ENCODE measurements at places on chromosomes 11 and 22.

- DNase-seq: no peak
Observed at GRCh38 chr11:18010121-18010670, 2.7 kb downstream of the SERGEF start.

GRCh38 chr11:115885535-115886421 is 381.6 kb upstream of the CADM1 start:
- no peak for DNase-seq

- no peak for DNase-seq
Observed at GRCh38 chr11:104602643-104603042, 295.6 kb downstream of the CASP12 start.

DNA sequence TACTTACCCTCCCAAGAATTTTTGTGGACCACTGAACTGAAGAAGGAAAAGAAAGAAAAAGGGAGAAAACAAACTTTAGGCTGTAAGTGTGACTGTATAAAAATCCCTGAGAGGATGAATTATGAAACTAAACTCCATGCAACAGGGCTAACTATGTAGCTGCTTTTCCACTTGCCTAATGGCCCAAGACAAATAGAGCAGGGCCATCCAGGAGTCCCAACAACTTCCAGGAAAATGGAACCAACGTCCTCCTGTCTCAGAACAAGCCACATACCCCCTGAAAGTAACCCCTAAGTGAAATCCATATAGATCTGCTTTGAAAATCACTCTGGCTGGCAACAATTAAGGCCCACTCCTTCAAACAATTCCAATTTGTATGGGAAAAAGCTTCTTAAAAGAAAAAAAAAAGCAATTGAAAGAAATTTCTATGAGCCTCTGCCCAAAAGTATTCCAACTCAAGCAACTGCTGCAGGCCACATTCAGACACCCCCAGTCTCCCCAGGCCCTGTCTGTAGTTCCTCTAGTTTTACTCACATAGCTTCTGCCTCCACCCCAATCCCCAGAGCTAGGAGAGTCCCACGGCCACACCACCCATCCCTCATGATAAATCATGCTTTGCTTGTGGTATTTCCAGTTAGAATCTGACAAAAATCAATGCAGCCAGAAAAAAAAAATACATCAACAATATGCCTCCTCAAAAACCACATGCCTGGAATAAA is 12.7 kb downstream of the RBFOX2 start:
- no peak for DNase-seq

DNA sequence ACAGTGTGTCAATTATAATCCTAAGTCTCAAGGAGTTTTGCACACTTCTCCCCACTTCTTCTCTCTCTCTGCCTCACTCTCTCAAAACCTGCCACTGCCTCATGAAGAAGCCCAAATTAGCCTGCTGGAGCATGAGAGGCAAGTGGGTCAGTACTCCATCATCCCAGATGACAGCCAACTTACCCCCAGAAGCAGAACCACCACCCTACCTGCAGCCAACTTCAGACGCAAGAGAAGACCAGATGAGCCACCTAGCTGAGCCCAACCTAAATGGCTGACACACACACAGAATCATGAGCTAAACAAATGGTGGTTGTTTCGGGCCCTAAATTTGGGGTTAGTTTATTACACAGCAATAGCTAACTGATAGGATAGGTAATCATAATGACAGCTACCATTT is 61.2 kb downstream of the CD82 start:
- DNase-seq: no peak

GRCh38 chr11:121555121-121555520 is 102.4 kb upstream of the SORL1-AS1 start:
- DNase-seq: no peak

DNA sequence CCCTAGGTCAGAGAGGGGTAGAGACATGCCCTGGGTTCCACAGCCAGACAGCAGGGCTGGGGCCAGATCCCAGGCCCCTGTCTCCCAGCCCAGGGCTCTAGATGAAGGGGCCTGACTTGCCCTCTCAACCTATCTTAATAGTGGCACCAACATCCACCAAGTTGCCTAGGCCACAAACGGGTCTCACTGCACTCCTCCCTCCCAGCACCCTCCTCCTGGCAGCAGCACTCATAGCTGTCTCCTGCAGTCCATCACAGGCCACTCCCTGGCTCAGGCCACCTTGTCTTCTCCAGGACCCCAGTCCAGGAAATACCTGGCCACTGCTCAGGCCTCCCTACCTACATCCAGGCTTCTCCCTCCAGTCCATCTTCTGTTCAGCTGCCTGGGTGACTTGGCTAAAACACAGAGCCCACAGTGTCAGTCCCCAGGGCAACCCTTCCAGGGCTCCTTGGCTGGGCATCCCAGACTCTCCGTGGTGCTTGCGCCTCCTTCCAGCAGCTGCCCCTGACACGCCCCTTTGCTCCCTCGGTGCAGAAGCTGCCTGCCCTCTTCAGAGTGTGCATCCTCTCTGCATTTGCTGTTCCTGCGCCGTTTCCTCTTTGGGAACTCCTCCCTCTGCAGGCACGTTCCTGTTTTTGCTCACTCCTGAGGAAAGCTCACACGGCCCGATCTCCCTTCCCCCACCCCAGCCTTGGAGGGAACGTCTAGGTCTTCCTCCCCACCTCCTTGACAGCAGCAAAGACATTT is 40.5 kb downstream of the LRRC32 start:
- DNase-seq: no peak

DNA sequence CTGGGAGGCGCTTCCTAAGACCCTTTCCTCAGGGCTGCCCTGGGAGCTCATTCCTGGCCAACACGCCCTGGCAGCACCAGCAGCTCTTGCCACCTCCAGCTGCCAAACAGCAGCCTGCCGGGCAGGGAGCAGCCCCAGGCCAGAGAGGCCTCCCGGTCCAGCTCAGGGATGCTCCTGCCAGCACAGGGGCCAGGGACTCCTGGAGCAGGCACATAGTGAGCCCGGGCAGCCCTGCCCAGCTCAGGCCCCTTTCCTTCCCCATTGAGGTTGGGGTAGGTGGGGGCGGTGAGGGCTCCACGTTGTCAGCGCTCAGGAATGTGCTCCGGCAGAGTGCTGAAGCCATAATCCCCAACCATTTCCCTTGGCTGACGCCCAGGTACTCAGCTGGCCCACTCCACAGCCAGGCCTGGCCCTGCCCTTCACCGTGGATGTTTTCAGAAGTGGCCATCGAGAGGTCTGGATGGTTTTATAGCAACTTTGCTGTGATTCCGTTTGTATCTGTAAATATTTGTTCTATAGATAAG is 7.6 kb downstream of the SLC39A13 start:
- no peak for DNase-seq

DNA sequence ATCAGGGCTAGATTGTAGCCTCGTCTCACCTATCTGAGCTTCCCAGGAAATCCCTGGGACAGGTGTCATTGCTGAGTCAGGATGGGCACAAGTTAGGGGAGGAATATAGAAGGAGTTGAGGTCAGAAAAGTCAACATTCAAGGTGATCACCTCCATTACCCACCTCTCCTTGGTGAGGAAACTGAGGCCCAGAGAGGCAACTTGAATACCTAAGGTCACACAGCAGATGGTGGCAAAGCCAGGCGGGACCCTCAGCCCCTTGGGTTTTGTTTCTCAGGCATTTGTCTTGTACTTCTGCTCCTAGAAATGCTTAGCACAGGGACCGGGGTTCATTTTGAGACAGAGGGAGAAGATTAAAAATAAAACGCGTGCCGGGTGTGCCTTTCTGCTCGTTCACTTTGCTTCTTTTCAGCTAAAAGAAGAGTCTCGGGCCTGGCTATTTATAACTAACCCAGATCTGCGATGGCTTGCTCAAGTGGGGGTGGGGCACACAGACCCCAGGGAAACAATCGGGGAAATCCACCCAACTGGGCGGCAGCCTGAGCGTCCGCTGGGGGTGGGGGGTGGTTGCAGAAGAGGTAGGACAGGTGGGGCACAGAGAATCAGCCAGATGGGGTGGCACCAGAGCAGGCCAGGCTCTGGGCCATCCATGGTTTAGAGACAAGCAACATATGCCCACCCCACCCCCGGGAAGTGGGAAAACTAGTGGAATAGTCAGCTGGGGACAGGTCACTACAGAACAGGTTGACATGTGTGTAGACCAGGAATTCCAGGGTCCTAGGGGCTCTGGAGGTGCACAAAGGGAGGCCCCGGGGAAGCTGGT is 3.9 kb upstream of the GNAZ start:
- no peak for DNase-seq

- no peak for DNase-seq
Observed at GRCh38 chr11:36817336-36817965, 219.4 kb upstream of the RAG2 start.

GRCh38 chr11:75602951-75603350 is 40.9 kb downstream of the SERPINH1 start:
- DNase-seq: no peak

DNA sequence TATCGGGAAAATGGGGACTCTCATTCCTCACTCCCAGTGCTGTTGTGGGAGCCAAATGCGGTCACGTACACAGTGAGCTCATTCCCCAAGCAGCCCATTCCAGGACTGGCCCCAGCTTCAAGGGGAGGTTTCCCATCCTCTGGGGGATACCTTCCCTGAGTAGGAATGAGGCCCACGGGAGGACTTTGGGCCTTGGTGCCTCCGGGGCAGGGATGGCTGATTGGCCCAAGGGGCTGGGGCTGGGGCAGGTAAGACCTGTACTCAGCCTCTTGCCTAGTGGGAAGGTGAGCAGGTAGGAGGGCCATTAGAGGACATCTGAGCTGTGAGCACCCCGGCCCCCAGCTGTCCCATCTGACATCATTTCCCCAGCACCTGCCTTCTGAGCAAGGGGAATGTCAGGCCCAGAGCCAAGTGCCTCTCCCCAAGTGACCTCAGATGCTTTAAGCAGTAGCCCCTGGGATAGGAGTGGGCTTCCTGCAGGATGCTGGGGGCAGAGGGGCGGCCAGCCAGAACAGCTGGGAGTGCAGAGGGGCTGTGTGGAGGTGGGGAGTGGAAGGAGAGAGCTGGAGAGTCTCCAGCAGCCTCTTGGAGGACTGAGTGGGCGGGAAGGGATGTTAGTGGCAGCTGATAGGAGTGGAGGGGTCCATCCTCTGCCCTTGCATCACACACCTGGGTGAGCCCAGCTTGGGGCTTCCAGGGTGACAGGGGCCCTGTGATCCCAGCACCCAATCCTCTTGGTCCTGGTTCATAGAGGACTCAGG is 58.4 kb downstream of the CD82 start:
- DNase-seq: no peak

GRCh38 chr11:59137190-59137589 is 5.5 kb upstream of the FAM111A start:
- no peak for DNase-seq

- no peak for DNase-seq
Observed at GRCh38 chr11:120137187-120137610, 714 bp downstream of the TRIM29 start.

- no peak for DNase-seq
Observed at GRCh38 chr11:91396236-91397133, 828.1 kb upstream of the FAT3 start.

DNA sequence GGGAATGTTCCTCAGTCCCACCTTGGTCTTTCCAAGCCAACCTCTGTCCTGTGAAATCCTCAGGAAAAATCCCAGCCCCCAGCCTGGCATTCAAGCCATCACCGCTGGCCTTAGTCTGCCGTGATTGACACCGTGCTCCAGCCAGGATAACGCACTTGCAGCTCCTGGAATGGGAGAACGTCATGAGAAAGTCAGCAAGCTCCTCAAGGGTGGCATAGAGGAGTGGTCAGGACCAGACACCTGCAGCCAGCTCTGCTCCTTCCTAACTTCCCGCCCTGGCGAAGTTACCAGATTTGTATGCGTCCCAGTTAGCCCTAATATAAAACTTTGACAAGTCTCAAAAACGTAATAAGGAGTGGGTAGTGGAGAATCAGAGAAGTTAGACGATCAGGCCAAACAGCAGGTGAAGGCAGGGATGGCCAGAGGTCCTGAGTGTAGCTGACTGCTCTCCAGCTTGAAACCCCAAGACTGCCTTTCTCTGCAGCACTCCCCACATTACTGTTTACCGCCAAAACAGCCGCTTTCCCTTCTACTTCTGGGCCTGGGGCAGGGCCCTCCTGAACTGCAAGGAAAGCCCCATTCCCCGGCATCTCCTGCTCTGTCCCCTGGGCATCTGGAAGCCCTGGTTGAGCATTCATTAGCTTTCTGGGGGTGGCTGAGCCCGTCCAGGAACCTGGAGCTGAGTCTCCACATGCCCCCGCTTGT is 1.3 kb upstream of the DKK3 start:
- no peak for DNase-seq

GRCh38 chr22:29992341-29993275 is 87.7 kb upstream of the HORMAD2 start:
- no peak for DNase-seq

DNA sequence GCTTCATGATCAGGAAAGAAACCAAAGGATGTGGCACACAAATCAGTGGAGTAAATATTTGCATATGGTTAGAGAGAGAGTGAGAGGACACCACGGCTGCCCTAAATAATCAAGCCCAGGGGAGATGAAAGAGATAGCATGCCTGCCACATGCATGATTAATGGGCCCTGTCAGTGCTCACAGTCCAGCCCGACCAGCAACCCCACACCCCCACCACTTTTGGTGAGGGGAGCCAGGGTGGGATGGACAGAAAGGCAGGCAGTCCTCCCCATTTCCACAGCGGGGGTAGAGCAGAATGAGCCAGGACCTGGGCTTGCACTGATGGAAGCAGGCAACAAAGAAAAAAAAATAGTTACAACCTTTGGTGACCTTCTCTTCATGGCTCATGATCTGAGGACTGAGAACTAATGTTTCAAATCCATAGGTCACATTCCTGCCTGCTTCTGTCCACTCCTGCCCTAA is 545.0 kb downstream of the ETS1 start:
- DNase-seq: no peak

DNA sequence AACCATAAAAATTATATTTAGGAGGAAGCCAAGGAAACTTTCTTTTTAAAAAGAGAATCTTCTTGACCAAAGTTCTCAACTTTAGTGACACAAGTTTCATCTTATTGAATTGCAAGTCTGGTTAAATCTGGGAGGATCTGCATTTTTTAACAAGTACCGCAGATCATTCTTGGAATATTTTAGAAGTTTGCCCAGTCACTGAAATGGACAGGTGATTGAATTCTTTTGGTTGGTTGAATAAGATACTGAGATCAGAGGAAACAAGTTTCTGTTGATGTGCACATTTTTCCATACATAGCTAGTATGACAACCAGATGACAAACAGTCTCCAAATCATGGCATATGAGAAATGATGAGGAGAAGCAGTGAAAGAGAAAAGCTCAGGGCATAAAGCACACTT is 50.2 kb downstream of the SLN start:
- DNase-seq: no peak

GRCh38 chr11:72831521-72832300 is 17.5 kb downstream of the ATG16L2 start:
- DNase-seq: no peak

DNA sequence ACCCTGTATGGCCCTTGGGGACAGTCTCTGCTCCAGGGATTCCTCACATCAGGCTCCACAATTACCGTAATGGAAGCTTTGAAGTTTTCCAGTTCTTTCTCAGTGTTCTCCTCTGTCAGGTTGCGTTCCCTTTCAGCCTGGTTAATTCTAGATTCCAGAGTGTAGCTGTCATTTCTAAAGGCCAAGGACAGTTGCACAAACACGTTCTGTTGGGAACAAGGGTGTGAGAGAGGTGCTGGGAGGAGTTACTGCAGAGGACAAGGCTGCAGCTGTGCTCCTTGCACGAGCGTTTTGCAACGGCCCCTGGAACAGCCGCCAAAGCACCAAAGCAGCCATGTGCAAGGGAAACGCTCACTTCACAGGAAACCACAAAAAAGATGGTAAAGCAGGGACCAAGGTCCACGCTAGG is 35.9 kb upstream of the LYVE1 start:
- DNase-seq: no peak

All from esophagus squamous epithelium (tissue), 5 donors.